ENCODE measurements at places on chromosomes 3 and 15.
A peak's percentile ranks its signal among the peaks of the same experiment; 100 is the strongest.

- no peak overlapping the region for H3K27ac ChIP-seq
- no peak overlapping the region for H3K4me3 ChIP-seq
- peaks cover 38% of the 10 kb centered on the region for H3K27me3 ChIP-seq
Observed at GRCh38 chr3:130854208-130854864, 39.5 kb upstream of the ATP2C1 start.

DNA sequence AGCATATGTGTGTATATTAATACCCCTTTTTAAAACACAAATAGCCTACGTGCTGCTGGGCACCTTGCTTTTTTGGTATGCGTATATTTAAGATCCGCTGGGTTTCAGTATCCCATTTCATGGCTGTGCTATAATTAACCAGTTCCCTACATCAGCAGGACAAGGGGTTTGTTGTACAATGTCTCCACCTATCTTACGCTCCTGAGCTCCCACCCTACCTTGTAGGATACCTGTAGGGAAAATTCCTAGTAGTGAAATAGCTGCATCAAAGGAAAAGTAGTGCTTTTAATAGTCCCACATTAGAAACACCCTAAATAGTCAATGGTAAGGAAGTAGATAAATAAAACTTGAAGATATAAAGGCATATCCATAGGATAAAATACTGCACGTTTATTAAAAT is 1.4 kb downstream of the MAP6D1 start:
- DNase-seq: no peak
- no peaks in the 10 kb centered on the region for H3K4me1 ChIP-seq
- no peak overlapping the region for H3K27ac ChIP-seq
- H3K27me3 ChIP-seq: no peaks in the 10 kb centered on the region
- H3K4me3 ChIP-seq: no peak overlapping the region
- peaks cover 15% of the 10 kb centered on the region for H3K36me3 ChIP-seq

- H3K4me3 ChIP-seq: no peak overlapping the region
- H3K36me3 ChIP-seq: peaks cover 56% of the 10 kb centered on the region
- H3K27ac ChIP-seq: no peak overlapping the region
- no peak for DNase-seq
- H3K27me3 ChIP-seq: no peaks in the 10 kb centered on the region
Observed at GRCh38 chr15:70050441-70050840, 47.3 kb downstream of the TLE3 start.

DNA sequence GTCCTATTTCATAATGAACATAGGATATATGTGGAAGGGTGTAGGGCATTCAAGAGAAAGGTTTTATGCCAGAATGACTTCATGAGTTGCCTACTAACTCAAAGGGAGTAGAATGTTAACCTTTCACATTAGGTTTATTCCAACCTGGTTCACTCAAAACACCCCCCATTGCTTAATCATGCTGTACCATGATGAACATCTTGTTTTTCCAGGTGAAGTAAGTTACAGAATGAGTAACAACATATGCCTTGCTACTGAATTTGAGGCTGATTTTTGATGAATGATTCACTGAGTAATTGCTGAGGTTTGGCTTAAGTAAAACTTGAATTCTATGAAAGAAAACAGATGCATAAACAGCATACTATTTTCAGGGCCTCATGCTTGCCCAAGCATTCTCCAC is 5.9 kb upstream of the CLDN16 start:
- H3K27ac ChIP-seq: no peak overlapping the region
- no peak for DNase-seq
- no peaks in the 10 kb centered on the region for H3K36me3 ChIP-seq
- H3K4me3 ChIP-seq: no peak overlapping the region

- no peak for DNase-seq
- H3K4me1 ChIP-seq: peaks cover 4% of the 10 kb centered on the region
- H3K4me3 ChIP-seq: no peak overlapping the region
- no peak overlapping the region for H3K27ac ChIP-seq
- H3K36me3 ChIP-seq: no peaks in the 10 kb centered on the region
Observed at GRCh38 chr3:151769175-151769574, 35.4 kb downstream of the AADACL2 start.

DNA sequence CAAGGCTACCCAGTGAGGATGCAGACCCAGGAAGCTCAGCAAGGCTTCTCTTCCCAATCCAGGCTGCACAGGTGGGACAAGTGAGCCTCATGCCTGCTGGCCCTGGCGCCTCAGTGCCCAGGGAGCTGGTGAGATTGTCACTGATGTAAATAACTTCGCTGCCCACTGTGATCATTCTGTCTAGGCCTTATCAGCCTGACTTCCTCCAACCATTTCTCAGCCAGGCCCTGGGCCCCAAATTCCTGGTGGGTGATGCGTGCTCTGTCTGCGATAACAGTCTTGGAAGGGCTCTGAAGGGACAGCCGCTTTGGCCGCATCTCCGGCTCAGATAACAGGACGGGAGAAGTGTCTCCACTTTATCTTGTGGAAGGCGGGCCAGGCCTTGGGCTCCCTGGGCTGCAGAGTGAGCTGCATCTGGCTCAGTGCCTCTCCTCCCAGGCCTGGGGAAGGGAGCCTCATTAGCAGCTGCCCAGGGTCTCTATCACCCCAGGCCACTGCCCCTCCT is 2.2 kb upstream of the FBLN2 start:
- H3K27ac ChIP-seq: peak overlapping the region; percentile 46
- no peak overlapping the region for H3K4me3 ChIP-seq
- DNase-seq: no peak
- no peaks in the 10 kb centered on the region for H3K27me3 ChIP-seq

GRCh38 chr3:130779031-130779430 is 32.4 kb upstream of the PIK3R4 start:
- no peak for DNase-seq
- H3K4me3 ChIP-seq: no peak overlapping the region
- no peaks in the 10 kb centered on the region for H3K36me3 ChIP-seq
- H3K27me3 ChIP-seq: peaks cover 7% of the 10 kb centered on the region

DNA sequence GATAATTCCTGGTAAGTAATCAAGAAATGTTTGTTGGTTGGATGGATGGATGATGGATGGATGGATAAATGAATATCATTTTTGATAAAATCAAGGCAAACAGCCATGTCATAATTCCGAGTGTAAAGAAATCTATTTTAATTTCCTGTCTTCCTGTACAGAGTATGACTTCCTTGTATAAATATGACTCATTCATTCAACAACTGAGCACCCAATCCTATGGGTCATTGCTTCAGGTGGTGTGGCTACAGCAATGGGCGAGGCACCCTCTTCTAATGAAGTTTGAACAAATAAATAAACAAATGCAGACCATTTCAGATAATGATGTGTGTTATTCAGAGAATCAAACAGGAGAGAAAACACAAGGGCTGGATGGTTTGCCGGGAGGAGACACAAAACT is 198.7 kb downstream of the TNIK start:
- H3K4me1 ChIP-seq: no peaks in the 10 kb centered on the region
- no peaks in the 10 kb centered on the region for H3K36me3 ChIP-seq
- H3K27ac ChIP-seq: no peak overlapping the region
- no peak overlapping the region for H3K4me3 ChIP-seq
- H3K27me3 ChIP-seq: no peaks in the 10 kb centered on the region

GRCh38 chr3:189813647-189814240 is 182.6 kb downstream of the TP63 start:
- no peak overlapping the region for H3K27ac ChIP-seq
- H3K4me3 ChIP-seq: no peak overlapping the region
- H3K4me1 ChIP-seq: no peaks in the 10 kb centered on the region
- H3K27me3 ChIP-seq: no peaks in the 10 kb centered on the region

DNA sequence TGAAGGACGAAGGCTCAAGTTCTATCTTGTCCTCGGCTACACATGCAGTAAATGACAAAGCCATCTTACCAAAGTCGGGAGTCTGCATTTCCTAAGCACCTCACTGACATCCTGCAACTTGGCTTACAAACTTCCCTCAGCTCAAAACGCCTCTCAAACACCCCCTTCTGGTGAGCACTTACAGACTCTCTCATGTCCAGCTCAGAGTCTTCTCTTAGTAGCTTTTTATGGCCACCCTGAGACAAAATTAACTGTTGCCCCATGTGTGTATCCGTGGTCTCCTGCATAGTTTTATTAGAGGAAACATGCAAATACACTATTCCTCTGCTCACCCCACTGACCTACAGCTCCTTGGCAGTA is 819.7 kb downstream of the FHIT start:
- H3K4me3 ChIP-seq: no peak overlapping the region
- no peaks in the 10 kb centered on the region for H3K4me1 ChIP-seq
- no peak for DNase-seq
- H3K27ac ChIP-seq: no peak overlapping the region
- no peaks in the 10 kb centered on the region for H3K36me3 ChIP-seq

DNA sequence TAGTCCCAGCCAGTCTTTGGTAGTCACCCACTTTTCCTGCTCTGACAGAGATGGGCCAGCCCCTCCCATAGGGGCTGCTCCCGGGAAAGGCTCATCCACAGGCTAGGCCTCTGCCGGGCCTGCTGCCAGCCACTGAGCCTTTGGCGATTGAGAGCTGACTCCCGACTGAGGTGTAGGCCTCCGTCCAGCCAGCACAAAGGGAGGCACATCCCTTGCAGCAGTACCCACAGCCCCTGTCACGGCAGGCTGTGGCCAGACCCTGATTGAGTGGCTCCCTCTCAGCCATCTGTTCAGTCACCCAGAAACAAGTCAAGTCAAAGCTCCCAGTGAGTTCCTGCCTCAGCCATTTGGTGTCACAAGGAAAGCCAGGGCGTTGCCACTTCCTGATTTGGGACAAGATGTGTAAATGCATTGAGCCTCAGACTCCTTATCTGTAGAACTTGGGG is 6.2 kb upstream of the PAK6 start:
- H3K27me3 ChIP-seq: no peaks in the 10 kb centered on the region
- H3K36me3 ChIP-seq: peaks cover 32% of the 10 kb centered on the region
- DNase-seq: no peak
- H3K4me3 ChIP-seq: no peak overlapping the region
- no peaks in the 10 kb centered on the region for H3K4me1 ChIP-seq
- H3K27ac ChIP-seq: no peak overlapping the region

DNA sequence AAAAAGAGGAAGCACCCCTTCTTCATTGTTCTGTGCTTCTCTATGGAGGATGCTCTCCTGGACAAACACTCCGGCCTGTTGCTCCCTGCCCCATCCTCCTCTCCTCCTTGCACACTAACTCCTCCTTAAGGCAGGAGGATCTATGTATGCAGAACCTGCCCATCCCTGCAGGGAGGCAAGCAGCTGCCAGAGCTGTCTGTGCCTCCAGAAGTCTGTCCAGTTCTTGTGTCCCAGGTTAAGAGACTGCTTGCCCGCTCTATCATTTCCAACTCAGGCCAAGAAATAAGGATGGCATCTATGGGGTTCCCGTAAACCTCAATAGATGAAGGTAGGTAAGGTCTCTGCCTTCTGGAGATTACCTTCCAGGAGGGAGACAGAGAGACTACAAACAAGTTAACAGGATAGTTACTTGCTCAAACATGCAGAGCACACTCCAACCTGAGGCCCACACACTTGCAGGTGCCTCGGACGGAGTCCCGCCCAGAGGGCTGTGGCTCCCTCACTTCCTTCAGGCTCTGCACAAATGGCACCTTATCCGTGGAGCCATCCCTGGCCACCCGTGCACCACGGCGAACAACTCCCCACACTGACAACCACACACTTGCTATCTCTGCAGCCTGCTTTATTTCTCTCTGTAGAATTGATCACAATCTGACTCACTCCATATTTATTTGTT is 6.9 kb downstream of the XXYLT1 start:
- no peak overlapping the region for H3K27ac ChIP-seq
- H3K36me3 ChIP-seq: peaks cover 16% of the 10 kb centered on the region
- DNase-seq: no peak
- H3K27me3 ChIP-seq: no peaks in the 10 kb centered on the region

DNA sequence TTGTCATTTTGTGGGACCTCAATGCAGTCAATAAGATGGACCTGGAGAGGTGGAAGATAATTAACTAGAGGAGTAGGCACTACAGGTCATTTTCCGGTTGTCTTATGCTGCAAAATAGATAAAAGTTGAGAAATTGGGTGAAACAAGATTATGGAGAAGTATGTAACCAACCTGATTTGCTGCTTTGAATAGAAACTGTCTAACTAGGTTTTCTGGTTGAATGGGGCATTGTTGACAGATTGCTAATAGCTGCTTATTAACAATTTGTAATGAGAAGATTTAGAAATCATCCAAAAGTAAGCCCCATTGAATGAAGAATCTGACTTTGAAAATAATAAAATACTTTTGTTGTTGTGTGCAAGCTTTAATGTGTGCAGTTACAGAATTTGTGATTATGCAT is 26.2 kb downstream of the PIAS1 start:
- no peaks in the 10 kb centered on the region for H3K27me3 ChIP-seq
- no peak for DNase-seq
- no peak overlapping the region for H3K27ac ChIP-seq

GRCh38 chr3:72487078-72487765 is 361.0 kb downstream of the SHQ1 start:
- H3K36me3 ChIP-seq: no peaks in the 10 kb centered on the region
- no peak overlapping the region for H3K4me3 ChIP-seq
- H3K27me3 ChIP-seq: peaks cover 4% of the 10 kb centered on the region
- no peak overlapping the region for H3K27ac ChIP-seq
- no peak for DNase-seq

- H3K4me1 ChIP-seq: no peaks in the 10 kb centered on the region
- no peaks in the 10 kb centered on the region for H3K27me3 ChIP-seq
- DNase-seq: no peak
- H3K27ac ChIP-seq: no peak overlapping the region
- H3K36me3 ChIP-seq: peaks cover 10% of the 10 kb centered on the region
Observed at GRCh38 chr3:71502066-71502625, 81.4 kb downstream of the FOXP1 start.

DNA sequence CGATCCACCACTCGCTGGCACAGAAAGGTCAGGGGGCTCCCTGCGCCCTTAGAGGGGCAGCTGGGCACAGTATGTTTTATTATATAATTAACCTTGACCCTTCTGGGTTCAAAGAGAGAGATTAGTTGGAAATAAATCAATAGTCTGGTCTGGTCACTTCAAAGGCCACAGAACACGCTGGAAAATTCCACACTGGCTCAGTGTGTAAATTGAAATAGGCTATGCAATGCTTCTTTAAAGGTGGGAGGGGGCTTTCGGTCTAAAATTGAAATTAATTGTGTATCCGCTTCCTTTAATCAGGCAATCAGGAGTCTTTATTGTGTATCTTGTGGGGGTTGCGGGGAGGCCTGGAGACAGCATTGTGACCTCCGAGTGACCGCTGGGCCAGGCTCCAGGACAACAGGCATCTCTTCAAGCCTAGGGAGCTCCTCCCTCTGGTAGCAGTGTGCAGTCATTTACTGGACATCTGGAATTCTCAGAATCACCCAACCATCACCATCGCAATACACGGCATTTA is 8.0 kb downstream of the RNU5B-1 start:
- H3K27ac ChIP-seq: no peak overlapping the region
- no peaks in the 10 kb centered on the region for H3K4me1 ChIP-seq
- H3K36me3 ChIP-seq: no peaks in the 10 kb centered on the region
- H3K27me3 ChIP-seq: no peaks in the 10 kb centered on the region
- no peak for DNase-seq

GRCh38 chr3:84906065-84906464 is 52.7 kb upstream of the CADM2 start:
- H3K4me1 ChIP-seq: no peaks in the 10 kb centered on the region
- H3K4me3 ChIP-seq: no peak overlapping the region
- DNase-seq: no peak
- no peak overlapping the region for H3K27ac ChIP-seq

Data from DND-41 (cell line).